ENCODE measurements at places on chromosomes 2 and 18.

- DNase-seq = no peak
These were observed 316.9 kb downstream of the TXNL1 start for GRCh38 chr18:56321470-56321869.

- DNase-seq = no peak
These were observed 135.8 kb downstream of the COPS8 start for GRCh38 chr2:237221443-237221842.

GRCh38 chr2:69608109-69608508 lies 35.4 kb downstream of the AAK1 start:
- no peak for DNase-seq

- no peak for DNase-seq
These were observed 87.6 kb upstream of the TEX51 start for GRCh38 chr2:126811101-126811500.

DNA sequence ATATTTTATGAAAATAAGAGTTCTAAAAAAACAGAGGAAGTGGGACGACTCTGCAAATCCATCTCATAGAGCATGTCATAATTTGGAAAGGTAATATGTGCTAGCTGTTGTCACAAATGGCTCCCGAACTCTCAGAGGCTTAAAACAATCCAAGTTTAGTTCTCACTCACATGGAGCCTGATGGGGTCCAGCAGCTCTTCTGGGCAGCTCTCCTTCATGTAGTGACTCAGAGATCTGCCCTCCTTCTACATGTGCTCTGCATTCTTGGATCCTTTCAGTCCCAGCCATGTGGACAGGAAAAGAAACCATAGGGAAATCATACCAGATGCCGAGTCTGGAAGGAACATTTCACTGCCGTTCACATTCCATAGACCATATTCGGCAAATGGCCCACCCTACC lies 180.1 kb upstream of the APCDD1 start:
- no peak for DNase-seq

- no peak for DNase-seq
These were observed 99.4 kb upstream of the EPHA4 start for GRCh38 chr2:221671515-221671914.

DNA sequence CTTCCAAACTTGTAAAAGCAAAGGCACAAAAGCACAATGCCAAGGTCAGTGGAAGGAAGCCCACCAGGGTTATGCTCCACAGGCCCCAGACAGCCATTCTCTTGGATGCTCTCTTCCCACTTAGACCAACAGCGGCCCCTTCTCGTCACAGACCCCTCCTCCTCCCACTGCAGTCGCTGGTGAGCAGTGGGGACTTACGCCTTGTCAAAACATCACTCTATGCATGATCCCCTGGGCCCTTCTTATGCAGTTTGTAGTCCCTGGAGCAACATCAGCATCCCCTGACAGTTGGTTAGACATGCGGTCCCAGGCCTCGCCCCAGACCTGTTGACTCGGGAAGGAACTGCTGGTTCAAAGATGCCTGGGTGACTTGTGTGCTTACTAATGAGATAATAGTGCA lies 376.0 kb upstream of the KLHL29 start:
- DNase-seq = no peak

- DNase-seq = peak; percentile 58
These were observed 36.6 kb upstream of the STAT1 start for GRCh38 chr2:191050640-191050987.

GRCh38 chr2:25757906-25758305 lies 84.5 kb upstream of the DTNB start:
- no peak for DNase-seq

DNA sequence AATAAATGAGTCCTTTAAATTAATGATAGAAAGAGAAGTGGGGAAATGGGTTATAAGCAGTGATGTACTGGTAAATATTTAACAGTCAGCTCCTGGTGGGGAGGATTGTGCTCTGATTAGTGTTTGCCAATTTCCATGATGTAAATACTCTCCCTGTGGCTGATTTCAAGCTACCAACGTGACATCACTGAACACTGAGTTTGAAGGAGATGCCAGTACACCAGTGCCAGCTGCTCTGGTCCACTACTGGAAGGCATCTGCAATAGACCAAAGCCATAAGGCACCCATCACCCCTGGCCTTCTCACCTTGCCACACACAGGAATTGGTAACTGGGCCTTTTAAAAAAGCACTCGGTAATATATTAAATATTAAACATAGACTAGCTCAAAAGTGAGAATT lies 77.7 kb downstream of the TGOLN2 start:
- DNase-seq = no peak

DNA sequence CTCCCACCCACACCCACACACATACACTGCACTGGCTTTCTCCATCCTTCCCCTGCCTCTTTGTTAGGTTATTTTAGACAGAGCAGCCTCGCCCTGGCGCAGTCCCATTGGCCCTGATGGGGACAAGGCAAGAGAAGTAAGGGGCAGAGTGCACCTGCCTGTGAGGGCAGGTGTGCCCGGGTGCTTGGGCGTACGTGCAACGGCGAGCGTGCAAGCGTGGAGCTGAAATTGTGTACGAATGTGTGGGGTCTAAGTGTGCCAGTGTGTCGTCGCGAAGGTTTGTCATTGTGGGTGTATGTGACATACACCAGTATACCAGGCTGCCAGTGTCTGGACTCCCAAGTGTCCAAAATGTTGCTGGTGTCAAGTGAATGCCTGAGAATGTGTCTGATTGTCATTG lies 544 bp downstream of the LRATD1 start:
- no peak for DNase-seq

GRCh38 chr2:173652311-173652710 lies 297.6 kb downstream of the CDCA7 start:
- peak; percentile 89 for DNase-seq

DNA sequence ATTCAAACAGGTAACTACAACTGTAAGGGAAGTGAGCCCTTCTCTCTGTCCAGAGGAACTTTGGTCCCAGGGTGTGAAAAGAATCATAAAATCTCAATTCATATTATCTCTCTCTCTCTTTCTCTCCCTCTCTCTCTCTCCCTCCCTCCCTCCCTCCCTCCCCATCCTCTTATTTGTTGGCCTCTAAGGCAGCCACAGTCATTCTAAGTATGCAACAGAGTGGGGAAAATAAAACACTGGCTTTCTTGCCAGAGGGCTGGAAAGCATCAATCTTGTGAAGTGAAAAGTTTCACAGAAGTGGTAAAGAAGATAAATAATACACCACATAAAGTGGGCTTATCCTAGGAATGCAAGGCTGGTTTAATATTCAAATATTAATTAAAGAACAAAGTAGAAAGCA lies 95.6 kb upstream of the KCNH7 start:
- no peak for DNase-seq

GRCh38 chr2:67836866-67837265 lies 225.9 kb downstream of the C1D start:
- no peak for DNase-seq

DNA sequence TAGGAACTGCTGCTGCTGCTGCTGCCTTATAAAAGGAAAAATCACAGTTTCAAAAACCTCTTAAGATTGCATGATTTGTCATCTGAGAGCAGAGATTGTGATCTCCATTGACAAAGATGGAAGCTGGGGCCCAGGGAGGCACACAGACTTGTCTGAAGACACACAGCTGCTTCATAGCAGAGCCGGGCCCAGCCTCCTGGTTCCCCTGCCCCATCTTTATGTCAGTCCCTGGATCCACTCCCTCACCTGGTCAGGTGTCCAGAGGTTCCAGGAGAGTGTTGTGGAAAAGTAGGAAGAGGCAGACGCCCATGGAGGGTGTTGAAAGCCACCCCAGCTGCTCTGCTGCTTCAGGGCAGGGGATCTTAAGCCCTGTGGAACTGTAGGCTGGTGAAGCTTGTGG lies 20.0 kb downstream of the STEAP3 start:
- DNase-seq = no peak

DNA sequence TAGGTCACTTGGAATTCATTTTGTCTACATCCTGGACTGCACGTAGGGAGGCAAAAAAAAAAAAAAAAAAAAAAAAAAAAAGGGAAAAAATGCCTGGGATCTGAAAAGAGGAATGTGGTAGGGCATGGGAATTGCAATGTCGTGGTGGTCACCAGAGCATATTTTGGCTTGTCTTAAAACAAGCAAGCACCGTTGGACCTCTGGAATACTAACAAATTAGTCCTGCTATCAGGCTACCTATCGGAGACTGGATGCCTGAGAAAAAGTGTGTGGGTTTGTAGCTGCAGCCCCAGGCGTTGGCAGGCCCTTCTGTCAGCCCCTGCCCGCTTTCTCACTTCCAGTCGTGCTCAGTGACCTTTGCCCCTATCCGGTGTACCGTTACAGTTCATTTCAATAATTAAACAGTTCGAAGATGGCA lies 588.5 kb upstream of the ZEB2 start:
- no peak for DNase-seq

- no peak for DNase-seq
These were observed 87.1 kb upstream of the MCFD2 start for GRCh38 chr2:47002480-47003381.

- no peak for DNase-seq
These were observed 349.7 kb upstream of the GALNT5 start for GRCh38 chr2:156907806-156908205.

DNA sequence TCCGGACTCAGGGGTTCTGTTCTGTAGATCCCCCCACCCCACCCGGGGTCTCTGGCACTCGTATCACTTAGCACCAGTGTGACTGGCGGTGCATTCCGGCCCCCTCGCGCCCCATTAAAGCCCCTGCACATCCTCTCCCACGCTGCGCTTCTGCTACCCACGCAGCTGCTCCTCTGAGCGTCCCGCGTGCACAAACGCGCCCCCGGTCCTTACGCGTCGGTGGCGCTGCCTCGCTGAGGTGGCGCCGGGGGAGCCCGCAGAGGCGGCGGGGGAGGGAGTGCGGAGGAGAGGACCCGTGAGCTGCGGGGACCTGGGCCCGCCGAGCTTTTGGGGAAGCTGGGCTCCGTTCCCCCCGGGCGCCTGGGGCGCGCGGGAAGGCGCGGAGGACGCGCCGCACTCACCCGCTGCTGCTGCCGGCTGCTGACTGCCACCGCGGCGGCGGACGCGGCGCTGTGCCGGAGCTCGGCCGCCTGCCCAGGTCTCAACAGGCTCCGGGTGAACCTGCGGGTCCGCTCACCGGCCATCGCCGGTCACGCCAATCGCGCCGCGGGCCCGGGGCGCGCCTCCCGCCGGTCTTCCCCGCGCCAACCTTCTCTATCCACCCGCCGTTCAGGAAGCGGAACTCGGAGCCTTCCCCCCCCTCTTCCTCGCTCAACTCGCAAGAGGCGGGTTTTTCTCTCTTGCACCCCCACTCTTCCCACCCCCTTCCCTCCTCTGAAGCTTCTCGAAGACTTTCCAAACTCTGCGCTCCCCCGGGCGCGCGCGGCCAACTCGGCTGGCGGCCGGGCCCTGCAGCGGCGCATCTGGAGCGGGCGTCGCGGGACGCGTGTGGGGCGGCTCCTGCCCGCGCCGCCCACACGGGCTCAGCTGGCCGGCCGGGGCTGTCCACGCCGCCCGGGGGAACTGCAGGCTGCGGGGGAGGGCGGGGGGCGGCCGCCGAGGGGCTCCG lies at the start of gene DOCK10:
DOCK10 (minus strand) TSS at position 618 of the 949 bp plus-strand sequence; CDS start at position 524, 94 bp downstream.
- peak; percentile 26 for DNase-seq

GRCh38 chr2:98601532-98602132 lies 6.7 kb downstream of the COA5 start:
- no peak for DNase-seq

DNA sequence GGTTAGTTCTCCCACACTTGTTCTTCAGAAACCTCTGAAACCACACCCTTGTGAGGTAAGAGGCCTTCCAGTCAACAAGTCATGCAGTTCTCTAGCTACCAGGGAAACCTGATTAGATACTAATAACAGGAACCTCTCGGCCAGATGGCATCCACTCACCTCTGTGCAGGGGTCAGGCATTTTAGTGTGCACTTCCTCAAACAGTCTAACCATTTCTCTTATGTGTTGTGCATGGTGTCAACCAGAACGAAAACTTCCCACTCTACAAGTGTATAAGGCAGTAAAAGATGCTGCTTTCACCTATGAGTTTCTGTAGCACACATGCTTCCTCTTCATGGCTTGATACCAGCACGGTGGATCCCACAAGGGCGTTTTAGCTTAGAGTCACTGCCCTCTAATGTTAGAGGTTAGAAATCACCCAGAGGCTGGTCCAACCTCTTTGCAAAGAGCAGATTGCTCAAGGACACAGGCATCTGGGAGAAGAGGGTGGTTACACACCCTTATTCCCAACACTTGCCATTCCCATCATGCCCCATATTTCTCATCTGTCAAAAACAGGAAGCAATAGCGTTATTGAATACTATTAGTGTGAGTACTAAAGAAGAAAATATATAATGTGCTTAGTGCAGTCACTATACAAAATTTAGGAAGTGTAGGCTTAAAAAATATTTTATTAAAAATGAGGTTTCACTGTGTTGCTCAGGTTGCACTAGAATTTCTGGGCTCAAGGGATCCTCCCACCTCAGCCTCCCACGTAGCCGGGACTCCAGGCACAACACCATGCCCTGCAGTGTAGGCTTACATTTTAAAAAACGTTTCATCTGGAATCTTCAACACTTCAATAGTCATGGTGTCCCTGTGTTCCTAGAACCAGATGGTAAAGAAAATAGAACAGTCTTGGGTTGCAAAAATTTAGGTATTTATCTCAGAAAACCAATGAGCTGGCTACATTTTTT lies 34.5 kb upstream of the RAB31 start:
- peak; percentile 35 for DNase-seq

GRCh38 chr2:139374296-139374850 lies 594.2 kb upstream of the NXPH2 start:
- no peak for DNase-seq

DNA sequence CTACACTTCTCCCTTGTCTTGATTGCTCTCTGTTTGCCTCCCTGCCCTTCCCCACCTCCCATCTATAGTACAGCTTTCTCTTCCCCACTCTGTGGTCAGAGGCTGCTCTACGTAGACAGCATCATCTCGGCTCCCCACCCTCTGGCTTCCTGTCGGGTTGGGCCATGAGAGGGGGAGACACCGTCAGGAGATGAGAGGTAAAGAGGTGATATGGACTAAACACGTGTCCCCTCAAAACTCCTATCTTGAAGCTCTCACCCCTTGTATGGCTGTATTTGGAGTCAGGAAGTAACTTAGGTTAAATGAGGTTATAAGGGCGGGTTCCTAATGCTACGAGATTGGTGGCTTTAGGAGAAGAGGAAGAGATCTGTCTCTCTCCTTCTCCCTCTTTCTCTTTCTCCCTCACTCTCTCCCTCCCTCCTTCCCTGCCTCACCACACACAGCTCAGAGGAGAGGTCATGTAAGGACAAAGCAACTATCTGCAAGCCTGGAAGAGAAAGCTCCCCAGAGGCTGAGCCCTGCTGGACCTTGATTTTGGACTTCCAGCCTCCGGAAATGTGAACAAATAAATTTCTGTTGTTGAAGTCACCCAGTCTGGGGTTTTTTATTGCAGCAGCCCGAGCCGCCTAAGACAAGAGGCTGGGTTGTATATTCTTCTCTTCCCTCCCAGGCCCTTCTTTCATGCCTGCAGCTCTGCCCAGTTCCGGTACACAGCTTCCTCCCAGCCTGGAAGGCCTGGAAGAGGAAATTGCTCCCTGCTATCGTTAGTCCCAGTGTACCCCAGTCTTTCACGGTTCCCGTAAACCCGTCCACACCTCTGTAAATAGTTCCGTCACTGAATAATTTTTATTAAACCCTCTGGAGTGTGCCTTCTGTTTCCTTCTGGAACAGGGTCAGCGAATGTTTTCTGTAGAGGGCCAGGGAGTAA lies 138.0 kb downstream of the AKAIN1 start:
- DNase-seq = no peak

Data from HS-5 (cell line).